ENCODE measurements at places on chromosomes 11 and 22.

DNA sequence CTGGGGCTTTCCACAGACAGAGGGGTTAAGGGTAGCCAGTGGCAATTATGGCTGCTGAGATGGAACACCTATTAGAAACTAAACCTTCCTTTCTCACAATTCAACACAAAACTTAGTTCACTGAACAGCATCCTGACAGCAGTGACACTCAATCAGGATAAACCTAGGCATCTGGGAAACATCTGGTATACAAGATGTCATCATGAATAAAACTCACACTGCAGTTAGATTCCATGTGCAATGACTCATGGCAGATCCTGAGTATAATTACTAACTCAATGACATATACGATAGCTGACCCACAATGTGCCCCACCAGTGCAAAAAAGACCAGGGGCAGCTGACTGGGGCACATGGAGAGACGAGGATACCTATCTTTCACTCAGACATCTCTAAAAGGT, 17.7 kb downstream of the RBFOX2 start:
- no peak for DNase-seq

GRCh38 chr11:30435488-30435887, 112.6 kb downstream of the ARL14EP start:
- no peak for DNase-seq

DNA sequence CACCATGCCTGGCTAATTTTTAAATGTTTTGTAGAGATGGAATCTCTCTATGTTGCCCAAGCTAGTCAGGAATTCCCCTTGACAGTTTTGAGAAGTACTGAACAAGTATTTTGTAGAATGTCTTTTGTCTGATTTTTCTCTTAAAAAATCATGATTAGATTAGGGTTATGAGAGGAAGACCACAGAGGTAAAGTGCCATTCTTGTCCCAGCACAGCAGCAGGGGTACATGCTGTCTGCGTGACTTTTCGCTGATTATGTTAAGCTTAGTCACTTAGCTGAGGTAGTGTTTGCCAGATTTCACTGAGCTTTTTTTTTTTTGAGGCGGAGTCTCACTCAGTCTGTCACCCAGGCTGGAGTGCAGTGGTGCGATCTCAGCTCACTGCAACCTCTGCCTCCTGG, 13.6 kb upstream of the NUP160 start:
- no peak for DNase-seq

GRCh38 chr11:59867946-59868345, 1.7 kb upstream of the TCN1 start:
- DNase-seq: no peak

DNA sequence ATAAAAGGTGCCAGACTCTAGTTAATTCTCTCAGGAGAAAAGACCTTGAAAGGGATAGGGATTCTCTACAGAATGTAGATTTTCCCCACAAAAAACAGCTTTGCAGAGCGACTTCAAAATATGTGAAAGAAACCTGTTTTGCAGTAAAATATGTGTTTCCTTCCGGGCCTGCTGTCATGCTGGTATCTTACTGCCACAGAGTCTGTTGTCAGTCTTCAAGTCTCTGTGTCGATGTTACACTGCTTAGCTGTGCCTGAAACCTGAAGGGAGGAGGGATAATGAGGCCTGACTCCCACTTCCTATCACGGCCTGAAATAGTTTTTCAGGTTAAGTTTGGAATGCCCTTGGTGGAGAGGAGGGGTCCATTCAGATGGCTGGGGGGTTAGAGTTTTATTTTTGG, 1.7 kb upstream of the DGCR2 start:
- no peak for DNase-seq

DNA sequence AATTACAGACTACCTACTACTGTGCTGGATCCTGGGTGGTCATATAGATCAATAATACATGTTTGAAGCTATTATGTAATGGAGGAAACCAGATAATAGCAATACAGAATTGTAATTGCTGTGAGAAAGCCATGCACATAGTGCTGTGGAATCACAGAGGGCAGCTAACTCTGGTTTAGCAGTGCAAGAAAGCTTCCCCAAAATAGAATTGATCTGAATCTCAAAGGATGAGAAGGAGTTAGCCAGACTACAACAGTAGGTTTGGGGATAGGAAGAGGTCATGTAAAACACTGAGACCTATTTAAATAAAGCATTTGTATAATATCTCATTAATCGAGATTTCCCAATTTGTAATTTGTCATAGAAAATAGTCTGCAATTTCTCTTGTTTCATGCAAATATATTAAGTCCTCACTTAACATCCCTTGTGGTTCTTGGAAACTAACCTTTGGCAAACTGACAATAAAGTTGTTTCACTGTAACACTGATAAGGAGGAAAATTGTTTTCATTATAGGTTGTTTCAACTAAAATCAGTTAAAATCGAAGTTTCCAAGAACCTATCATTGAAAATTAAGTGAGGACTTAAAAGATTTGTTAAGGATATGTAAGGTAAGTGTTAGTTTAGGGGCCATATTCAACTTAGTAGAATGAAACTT, 7.6 kb downstream of the C11orf58 start:
- DNase-seq: no peak

- no peak for DNase-seq
Observed at GRCh38 chr11:72971192-72971967, 157.2 kb downstream of the ATG16L2 start.

- DNase-seq: no peak
Observed at GRCh38 chr11:78419327-78419726, 1.7 kb upstream of the GAB2 start.

DNA sequence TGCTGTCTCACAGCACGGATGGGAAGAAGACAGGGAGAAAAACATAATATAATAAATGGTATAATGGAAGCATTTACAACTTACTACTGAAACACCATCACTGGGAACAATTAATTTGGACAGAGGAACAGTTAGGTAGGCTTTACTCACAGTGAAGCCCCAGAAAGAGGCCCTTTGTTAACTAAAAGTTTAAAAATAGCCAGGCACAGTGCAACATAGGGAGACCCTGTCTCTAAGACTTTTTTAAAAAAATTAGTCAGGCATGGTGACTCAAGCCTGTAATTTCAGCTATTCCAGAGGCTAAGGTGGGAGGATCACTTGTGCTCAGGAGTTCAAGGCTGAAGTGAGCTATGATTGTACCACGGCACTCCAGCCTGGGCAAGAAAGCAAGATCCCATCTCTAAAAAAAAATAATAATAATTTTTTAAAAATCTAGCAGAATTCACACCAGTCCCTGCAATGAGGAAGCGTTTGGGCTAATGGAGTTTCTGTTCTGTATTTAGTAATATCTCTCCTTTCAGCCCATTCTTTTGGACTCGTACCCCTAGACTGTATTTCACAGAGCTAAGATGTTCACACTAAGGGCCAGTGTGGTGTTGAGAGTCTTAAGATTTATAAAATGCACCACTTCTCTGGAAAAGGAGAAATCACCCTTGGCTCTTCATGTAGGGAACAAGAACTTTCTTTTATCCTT, 275.5 kb downstream of the SOX6 start:
- DNase-seq: no peak

- peak; percentile 11 for DNase-seq
Observed at GRCh38 chr11:1305501-1306056, 3.9 kb downstream of the TOLLIP start.

- DNase-seq: peak; percentile 96
Observed at GRCh38 chr11:447923-448731, 2.0 kb upstream of the PTDSS2 start.

DNA sequence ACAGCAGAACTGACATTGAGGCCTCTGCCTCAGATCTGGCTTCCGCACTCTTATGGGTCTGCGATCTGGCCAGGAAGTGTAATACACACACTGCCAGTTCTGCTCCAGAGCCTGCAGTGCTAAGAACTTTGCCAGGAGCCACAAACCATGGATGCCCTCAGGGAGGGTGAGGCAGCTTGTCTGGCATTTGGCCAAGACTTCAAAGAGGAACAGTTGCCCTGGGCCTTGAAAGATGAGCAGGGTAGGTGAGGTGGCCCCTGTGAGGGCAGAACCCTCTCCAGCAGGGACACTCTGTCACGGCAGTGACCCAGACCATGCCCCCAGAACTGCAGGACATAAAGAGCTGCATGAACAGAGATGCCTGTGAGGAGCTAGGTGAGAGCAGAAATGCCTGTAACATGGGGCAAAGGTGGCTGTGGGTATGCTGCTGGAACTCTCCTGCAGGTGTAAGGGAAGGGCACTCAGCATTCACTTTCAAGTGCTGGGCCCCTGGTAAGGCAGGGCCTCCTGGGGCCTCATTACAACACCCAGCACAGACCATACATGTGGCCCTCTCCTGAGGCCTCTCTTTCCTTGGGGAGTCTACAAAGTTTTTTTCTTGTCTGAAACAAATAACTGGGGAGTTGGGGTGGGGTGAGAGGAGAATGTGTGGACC, 47.3 kb downstream of the NEU3 start:
- no peak for DNase-seq

- no peak for DNase-seq
Observed at GRCh38 chr11:63212742-63213141, 30.7 kb downstream of the SLC22A25 start.
